ENCODE measurements at places on chromosomes 7 and 10.
A peak's percentile ranks its signal among the peaks of the same experiment; 100 is the strongest.

DNA sequence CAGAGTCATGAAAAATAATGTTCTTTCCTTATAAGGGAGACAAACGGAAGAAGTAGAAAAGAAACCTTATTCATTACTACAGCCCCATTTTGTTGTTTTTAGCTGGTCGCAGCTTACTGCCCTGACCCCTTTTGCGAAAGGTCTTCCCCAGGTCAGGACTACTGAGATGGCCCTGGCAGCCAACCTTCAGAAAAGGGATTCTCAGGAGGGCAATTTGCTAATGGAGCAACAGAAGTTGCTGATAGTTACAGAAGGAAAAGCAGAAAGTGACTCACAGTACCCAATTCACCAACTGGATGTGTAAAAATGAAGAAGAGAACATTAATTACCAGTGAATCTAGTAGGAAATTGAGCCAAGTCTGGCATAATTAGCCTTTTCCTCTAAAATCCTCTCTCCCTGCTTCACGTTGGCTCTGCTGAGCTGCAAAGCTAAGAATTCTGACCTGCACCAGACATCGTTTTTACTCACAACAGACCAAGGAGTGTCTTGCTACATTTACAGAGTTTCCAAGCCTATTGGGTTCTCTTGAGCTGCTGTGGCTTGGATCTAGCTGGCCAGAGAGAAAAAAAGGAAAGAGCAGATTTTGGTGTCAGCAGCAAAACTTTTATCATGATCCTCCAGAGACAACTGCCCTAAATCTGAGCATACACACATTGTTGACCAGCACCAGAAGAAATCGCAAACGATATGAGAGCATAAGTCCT, 499.9 kb upstream of the FZD8 start:
- no peak for DNase-seq

GRCh38 chr10:3477683-3478082, 305.1 kb upstream of the PITRM1 start:
- DNase-seq = no peak

- DNase-seq = peak; percentile 11
Observed at GRCh38 chr7:133230591-133231194, 22.2 kb upstream of the EXOC4 start.

- DNase-seq = no peak
Observed at GRCh38 chr10:44064987-44065787, 319.7 kb downstream of the CXCL12 start.

DNA sequence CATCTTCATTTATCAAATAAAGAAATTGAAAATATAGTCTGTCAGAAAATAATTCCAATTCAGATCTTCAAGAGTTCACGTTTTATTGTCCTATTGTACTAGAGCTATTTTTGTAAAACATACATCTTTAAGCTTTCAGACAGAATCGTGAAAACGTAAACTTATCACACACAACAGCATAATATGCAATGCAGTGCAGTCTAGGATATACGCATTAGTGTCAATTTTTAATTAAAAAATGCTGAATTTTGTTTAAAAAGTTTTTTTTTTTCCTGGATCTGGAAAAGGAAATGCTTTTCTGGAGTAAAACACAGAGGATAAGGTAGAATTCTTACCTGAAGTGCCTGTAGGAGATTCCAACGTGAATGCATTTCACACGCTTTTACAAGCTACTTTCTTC, 458.2 kb upstream of the KLF6 start:
- no peak for DNase-seq

- DNase-seq = no peak
Observed at GRCh38 chr10:124892905-124893304, 49.0 kb upstream of the ZRANB1 start.

DNA sequence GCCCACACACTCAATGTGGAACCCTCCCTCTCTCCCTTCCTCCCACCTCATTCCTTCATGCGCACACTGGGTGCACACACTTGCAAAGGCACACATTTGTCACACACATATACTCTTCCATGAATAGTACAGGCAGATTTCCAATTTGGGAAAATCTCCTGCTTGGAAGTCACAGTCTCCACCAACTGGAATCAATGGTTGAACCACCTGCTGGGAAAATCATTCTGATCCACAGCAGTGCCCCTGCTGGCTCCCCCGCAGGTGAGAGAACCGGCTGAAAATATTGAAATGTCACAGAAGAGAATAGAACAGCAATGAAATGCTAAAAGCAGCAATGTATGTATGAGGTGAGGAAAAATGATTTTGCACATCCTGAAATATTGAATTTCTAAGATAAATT, 232.7 kb downstream of the ADAM12 start:
- no peak for DNase-seq

GRCh38 chr10:68804692-68805091, 22.6 kb upstream of the STOX1 start:
- no peak for DNase-seq

- no peak for DNase-seq
Observed at GRCh38 chr10:95688648-95689047, 5.1 kb downstream of the TCTN3 start.

DNA sequence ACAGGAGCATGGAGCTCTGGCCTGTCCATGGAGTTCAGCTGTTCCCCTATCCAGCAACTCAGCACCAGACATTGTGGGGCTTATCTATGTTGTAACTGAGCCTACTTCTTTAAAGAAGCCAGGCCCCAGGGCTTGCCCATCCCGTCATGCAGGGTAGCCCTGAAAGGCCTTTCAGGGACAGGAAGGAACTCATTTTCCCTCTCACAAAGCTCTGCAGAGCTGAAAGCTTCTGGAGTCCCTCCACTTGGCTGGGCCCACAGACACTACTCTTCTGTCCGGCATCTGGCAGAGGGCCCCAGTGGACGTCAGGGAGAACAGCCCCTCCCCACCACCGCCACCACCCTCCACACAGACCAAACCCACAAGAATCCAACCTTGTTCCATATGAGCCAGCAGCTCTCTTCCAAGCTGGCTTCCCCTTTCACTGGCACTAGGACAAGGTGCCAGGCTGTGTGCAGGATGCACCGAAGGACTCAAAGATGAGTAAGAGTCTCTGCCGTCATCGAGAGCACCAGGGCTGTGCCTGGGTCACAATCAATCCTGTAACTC, 33.1 kb downstream of the DENND2A start:
- no peak for DNase-seq

DNA sequence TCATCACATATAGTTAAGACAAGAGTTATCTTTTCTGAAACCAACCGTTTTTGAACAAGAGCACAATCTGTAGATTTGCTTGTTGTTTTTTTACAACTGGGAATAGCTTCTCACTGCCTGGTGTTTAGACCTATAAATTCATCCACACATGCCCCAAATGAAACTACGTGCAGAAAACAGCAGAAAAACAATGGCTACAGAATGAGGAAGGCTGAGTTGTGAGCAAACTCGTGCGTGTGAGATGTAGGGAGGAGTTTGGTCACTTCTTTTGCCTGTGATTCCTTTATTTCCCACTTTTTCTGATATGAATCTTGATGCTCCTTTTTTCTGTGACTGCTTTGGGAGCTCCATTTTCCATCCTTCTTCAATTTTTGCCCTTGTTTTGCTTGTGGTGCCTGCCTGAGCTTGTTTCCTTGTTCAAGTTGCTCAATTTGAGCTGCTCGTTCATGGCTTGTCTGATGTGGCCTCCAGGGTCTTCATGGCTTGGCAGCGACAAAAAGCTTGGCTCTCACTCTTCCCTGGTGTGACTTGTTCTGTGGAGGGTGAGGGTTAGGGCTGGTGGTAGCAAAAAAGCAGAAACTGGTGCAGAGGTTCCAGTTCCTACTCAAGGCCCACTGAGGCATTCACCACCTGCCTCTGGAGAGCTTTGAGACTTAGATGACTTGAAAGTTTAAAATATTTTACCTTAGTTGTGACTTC, 76.9 kb downstream of the ZNF365 start:
- no peak for DNase-seq

DNA sequence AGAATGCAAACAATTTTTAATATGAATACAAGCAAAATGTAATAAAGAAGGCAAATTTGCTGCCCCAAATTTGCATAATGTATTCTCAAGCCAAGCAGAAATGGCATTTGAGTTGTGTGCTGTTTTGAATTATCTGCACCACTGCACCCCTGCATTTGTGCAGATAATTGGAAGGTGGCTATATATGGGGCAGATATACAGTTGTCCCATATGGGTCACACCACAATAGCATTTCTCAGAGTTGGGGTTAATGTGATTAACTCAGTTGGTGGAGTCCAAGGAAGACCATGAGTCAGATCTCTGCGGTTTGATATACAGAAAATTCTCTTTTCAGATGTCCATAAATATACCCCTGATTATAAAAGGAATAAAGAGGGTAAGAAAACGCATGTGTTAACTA, 68.9 kb upstream of the EXOC4 start:
- DNase-seq = no peak

DNA sequence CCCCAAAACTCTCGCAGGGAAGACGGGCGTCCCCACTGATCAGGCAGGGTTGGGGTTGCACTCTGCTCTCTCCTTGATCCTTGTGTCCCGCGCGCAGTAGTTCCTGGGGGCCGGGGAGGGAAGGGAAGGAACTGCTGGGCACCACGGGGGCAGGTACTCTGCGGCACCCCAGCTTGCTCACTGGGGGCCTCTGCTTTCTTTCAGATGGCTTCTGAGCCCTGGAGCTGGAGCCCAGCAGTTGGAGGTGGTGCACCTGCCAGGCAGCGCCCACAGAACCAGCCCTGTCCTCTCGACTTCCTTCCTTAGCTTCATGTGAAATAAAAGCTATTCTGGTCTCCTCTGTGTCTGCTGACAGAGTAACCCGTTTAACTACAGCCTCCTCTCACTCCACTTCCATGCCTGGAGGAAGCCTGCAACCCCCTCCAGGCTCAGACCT, 12.2 kb downstream of the PLAC9 start:
- DNase-seq = no peak

DNA sequence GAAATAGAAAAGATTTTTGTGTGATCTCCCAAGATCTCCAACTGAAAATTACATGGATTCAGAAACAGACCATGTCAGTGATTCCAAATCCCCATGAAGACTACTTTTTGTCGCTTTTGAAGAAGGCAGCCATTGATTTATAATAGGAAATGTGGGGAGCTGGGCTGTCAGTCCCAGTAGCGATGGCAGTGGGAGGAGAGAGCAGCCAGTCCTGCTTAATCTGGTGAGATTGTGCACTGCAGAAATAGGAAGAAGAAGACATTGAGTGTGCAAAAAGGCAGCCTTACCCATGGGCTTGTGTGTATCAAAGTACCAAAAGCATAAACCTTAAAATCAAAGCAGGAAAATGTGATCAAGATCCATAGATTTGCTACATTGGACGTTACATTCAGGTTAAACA, 4.8 kb downstream of the ADRB1 start:
- DNase-seq = no peak

DNA sequence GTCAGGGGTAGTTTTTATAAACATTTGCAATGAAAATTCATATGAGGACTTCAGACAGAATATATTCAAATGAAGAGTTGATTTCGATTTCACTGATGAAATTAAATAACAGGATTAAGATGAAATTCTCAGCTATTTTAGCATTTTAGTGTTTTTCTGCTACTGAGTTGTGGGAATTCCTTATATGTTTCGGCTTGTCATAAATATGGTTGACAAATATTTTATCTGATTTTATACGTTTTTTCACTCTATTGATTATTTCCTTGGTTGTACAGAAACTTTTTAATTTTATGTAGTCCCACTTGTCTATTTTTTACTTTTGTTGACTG, 14.6 kb upstream of the NME8 start:
- DNase-seq = no peak

DNA sequence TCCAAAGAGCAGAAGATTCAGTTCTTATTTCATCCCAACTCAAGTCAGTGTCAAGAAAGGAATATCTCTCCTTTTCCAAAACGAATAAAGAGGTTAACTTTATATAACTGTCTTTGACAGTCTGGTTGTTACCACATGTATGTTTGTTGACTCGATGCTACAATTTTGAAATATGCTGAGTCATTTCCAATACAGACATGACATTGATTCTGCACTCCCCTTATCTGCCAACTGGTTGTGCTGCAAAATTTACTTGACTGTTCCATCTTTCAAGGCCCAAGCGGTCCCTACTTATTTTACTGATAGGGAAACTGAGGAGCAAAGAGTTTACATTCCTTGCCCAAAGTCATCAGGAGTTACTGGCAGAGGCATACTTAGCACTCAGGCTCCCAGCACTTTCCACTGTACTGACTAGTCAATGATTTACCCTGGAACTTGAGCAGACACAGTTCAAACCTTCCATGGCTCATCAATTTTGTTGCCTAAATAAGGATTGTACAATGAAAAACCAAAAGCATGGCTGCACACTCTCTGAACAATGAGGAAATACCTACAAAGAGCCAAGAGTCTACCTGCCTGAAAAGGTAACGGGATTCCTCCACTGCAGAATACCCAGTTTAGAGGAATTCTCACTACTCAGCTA, 52.8 kb downstream of the ABLIM1 start:
- no peak for DNase-seq

DNA sequence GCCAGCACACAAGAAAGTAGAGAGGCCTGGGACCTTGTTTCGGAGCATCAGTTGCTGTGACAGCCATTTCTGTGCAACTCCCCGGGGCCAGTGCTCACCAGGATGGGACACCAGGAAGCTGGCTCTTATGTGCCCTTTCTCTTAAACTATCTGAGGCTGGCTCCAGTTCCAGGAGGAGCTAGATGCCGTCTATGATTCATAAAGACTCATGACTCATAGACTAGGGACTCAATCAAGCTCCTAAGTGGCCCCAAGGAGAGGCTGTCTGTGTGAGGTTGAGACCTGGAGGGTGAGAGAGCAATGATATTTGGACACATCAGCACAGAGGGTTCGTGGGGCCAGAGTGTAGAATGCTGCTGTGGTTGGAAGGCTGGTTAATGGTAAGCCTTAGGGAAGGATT, 580.1 kb downstream of the CCSER2 start:
- no peak for DNase-seq

DNA sequence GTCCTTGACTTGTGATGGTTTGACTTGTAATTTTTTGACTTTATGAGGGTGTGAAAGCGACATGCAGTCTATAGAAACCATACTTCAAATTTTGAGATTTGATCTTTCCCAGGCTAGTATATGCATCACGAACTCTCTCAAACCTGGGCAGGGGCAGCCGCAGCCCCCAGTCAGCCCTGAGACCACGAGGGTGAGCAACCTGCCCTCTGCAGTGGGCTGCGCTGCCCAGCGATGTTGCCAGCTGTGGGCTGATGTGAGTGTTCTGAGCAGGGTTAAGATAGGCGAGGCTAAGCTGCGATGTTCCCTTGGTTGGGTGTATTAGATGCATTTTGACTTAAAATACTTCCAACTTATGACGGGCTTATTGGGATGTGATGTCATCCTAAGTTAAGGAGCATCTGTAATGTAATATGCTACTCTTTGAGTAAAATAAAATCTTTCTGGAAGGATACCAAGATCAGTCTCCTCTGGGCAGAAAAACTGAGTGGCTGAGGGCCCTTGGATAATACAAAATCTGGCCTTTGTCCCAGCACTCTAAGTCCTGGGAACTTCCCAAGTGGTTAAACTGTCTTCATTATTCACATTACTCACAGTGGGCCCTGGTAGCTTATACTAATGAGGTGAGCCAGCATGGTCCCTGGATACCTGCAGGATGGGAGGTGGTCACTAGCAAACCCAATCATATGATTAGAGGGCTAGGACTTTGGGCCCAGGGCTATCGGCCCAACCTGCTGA, 28.4 kb upstream of the CNPY1 start:
- DNase-seq = no peak
